NCI-H524 (cell line): ENCODE measurements at places on chromosomes 13 and 19.

- DNase-seq = no peak
These were observed 172.5 kb upstream of the SLITRK5 start for GRCh38 chr13:87498681-87499080.

DNA sequence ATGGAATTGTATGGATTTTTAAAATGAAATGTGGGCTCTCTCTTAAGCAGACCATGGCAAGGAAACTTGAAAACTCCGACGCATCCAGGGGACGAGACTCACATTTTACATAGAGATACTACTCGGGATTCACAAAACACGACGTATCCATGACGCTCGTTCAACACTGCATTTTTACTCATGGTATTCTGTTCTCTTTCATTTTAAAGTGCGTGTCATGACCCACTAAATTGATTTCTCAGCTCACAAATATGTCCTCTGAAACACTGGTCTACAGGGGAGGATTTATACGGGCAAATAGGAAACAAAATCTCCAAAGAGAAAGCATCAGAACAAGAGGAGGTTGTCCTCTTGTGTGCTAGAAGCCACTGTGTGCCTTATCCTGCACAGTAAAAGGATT is 523.5 kb downstream of the MYO16 start:
- DNase-seq = no peak

DNA sequence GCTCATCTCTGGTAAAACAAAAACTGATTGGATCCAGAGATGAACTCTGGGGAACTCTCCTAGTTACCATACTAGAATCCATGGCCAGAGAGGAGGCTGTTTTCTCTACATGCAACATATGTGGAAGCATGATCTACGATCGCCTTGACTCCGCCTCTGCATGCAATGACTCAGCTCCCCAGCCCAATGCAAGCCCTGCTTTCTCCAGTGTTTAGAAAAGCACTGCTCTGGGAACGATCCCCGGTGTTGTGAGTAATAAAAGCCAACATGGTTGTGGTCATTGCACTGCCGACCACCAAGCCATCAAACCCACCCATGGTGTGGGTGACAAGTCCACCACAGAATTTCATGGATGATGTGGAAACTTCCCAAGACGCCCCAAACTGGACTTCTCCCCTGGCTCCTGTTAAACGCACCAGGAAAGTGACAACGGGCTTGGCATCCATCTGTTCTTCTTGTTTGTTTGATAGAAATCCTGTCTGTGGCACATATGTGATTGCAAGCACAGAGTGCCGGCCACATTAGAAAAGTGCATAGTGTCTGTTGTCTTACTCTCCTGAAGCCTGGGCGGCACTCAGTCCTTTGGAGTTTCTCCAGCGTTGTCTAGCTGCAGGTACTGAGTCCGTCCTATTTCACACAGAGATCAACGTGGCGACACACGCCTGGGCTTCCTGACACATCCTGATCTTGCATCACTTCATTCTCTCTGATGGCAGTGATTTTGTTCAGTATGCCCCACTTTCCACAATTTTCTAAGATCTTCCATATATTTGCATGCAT is 36.4 kb upstream of the VSTM2B start:
- DNase-seq = no peak

GRCh38 chr19:15418231-15418578 is 583 bp downstream of the AKAP8L start:
- peak; percentile 51 for DNase-seq

DNA sequence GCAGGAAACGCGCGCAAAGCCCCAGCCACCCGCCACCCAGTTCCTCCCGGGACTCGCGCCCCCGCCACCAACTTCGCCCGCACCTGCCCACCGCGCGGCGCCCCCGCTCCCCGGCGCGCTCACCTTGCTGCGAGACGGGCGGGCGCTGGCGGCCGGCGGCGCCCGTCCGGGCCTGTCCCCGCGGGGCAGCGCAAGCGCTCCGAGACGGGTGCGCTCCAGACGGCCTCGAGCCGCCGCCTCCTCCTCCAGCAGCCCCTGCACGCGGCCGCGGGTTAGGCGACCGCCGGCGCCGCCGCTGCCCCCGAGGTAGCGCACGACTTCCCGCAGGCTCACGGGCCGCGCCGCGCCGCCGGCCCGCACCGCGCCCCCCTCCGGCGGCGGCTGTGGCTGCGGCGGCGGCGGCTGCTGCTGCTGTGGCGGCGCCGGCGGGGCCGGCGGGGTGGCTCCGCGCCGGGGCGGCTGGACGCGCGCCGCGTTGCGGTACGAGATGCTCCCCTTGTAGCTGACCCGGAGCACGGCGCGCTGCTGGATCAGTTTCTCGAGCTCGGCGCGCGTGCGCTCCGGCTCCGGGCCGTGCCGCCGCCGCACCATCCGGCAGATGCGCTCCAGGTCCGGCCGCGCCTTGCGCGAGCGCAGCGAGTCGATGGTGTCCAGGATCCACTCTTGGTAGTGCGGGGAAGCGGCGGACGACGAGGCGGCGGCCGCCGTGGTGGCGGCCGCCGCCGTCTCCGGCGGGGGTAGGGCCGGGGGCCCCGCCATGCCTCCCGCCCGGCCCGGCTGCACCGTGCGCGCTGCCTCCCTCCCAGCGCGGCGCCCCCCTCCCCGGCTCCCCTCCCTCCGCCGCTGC is 666 bp downstream of the SAMD1 start:
- no peak for DNase-seq

DNA sequence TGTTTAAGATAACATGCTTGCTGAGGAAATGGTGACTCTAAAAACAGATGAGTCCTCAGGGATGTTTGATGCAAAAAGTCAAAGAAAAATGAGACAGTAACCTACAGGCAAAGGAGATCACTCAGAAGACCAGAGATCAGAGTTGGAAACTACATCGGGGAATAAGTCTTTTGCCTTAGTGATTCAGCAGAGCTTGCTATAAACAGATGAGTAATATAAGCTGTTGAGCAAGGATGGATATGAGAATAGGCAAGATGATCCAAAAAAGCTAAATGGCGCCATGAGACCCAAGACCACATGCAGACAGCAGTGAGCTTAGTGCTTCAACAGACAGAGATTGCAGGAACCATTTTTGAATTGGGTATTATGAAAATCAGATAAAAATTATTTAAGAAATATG is 168.6 kb downstream of the POSTN start:
- DNase-seq = no peak

- DNase-seq = no peak
These were observed 98.6 kb downstream of the RBM26 start for GRCh38 chr13:79307433-79307861.

DNA sequence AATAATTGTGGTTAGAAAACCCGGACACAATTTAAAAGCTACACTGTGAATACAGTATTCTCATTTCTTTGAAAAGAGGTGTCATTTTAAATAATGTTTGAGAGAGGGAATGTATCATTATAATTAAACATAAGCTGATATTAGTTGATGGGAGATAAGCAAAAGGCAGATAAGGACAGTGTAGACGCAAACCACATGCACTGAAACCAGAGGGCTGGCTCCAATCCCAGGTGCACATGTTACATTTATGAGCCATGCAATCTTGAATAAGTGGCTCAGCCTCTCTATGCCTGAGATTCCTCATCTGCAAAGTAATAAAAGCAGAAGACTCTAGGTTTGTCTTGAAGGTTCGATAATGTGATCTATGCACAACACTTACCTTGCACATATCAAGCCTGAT is 238.7 kb downstream of the EFNB2 start:
- DNase-seq = no peak

DNA sequence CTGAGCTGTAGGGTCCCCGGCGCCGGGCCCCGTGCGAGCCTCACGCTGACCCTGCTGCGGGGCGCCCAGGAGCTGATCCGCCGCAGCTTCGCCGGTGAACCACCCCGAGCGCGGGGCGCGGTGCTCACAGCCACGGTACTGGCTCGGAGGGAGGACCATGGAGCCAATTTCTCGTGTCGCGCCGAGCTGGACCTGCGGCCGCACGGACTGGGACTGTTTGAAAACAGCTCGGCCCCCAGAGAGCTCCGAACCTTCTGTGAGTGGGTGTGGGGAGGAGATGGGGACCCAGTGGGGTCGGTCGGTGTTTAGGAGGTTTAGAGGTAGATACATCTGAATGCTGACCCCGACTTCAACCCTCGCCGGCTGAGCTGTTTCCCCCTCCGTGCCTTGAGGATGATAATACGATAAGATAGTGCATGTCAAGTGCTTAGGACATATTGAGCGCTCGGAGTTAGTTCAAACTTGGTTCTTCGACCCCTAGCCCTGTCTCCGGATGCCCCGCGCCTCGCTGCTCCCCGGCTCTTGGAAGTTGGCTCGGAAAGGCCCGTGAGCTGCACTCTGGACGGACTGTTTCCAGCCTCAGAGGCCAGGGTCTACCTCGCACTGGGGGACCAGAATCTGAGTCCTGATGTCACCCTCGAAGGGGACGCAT is 1.9 kb downstream of the ICAM5 start:
- DNase-seq = no peak

GRCh38 chr13:39273953-39274738 is 235.9 kb downstream of the NHLRC3 start:
- DNase-seq = no peak

DNA sequence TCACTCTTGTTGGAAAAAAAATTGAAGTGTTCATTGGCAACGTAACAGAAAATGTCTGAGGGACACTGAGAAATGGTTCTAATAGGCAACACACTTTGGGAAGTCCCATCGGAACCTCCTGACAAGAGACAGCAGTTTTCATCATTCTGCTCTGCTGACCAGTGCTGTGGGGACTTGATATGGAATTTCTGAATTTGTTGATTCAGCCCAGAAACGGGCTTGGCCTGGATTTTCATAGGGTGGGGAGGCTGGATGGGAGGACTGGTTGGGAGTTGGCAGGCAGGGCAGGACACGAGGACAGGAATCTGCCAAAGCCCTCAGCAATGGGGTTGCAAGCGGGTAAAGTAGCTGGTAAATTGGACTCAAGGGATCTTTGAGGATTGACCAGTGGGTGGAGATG is 96.5 kb downstream of the DCT start:
- DNase-seq = no peak

- DNase-seq = peak; percentile 47
These were observed 55.0 kb upstream of the EEF1AKMT1 start for GRCh38 chr13:20828539-20829364.

DNA sequence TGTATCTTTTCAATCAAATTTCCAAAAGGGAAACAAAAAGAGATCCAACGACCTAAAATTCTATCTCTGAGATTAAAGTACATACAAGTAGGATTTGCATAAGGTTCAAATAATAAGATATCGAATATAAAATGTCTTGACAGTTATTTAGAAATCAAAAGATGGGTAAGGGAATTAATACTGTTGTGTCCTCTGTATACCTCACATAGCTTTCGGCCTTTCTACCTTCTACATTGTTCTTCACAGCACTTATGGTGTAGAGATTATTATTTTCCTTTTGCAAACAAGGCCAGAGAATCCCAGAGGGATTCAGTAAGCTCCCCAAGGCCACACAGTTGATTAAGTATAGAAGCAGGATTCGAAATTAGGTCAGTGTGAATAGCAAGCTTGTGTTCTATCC is 403.6 kb downstream of the SPRY2 start:
- DNase-seq = no peak

- DNase-seq = no peak
These were observed 5.3 kb downstream of the ATP11A start for GRCh38 chr13:112695121-112695520.

DNA sequence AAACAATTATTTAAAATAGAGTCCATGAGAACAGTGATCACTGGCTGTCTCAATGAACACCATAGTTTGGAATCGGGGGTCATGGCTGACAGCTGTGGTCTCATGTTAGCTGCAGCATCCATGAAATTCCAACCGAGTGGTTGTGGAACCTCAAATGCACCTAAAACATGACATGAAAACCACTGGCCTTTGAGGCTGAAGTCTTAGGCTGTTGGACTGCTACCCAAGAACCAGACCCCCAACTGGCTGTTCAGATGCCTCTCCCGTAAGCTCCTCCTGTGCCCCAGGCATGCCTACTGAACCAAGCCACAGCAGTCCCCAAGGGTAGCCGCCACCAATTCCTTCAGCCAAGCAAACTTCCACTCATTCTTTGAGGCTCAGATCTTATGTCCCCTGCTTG is 50.5 kb downstream of the ATP7B start:
- no peak for DNase-seq

GRCh38 chr13:44726778-44727177 is 150.6 kb upstream of the TSC22D1 start:
- DNase-seq = peak; percentile 61

DNA sequence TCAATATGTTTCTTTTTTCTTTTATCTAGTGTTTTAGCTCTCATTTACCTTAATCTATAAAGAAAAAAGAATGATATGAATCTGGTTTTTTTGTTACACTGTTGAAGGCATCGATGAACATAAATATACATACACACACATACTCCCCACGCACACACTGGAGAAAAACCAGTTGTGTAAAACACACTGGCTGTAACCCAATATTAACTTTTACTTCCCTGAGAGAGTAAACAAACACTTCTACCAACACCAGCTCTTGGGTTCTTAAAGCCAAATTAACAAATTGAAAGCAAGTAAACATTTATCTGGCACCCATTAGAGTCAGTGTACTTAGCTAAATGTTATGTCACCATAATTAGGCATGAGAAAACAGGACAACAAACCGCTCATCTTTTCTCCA is 145.7 kb downstream of the ABCC4 start:
- DNase-seq = no peak

GRCh38 chr13:112657850-112658445 is 31.9 kb upstream of the ATP11A start:
- no peak for DNase-seq
